Cardiac fibroblast (primary cell): ENCODE measurements at places on chromosomes 13 and 19.

DNA sequence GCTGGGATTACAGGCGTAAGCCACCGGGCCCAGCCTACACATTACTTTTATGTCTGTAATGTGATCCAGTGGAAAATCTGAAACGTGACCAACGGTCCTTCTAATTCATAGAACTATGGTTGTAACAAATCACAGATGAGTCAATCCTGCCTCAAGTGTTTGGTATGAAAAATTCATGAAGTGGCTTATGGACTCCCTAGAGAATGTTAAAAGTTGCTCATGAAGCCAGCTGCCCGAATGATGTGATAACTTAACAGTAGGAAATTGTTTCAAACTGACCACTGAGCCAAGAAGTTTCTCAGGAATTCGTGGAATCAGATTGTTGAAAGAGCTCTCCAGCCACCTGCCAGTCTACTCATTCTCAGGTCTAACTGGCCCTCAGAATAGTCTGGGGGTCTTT, 59.4 kb upstream of the FARP1 start:
- peak; percentile 88 for DNase-seq

- DNase-seq, result no peak
Observed at GRCh38 chr19:4957981-4958380, 10.9 kb upstream of the KDM4B start.

DNA sequence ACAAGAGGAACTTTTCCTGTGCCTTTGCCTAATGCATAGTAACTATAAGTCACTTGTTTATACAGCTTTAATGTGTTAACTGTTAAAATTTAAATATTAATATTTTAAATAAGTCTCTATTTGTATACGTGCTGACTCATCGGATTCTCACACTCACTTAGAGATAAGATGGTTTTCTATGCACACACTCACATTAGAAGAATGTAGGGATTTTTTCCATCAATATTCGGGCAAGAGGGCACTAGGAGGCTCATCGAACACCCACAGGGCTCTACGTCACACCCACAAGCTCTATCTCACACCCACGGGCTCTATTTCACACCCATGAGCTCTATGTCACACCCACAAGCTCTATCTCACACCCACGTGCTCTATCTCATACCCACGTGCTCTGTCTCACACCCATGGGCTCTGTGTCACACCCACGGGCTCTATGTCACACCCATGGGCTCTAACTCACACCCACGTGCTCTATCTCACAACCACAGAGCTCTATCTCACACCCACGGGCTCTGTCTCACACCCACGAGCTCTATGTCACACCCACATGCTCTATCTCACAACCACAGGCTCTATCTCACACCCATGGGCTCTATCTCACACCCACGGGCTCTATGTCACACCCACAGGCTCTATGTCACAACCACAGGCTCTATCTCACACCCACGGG, 73.4 kb downstream of the COL4A2 start:
- peak; percentile 86 for DNase-seq

DNA sequence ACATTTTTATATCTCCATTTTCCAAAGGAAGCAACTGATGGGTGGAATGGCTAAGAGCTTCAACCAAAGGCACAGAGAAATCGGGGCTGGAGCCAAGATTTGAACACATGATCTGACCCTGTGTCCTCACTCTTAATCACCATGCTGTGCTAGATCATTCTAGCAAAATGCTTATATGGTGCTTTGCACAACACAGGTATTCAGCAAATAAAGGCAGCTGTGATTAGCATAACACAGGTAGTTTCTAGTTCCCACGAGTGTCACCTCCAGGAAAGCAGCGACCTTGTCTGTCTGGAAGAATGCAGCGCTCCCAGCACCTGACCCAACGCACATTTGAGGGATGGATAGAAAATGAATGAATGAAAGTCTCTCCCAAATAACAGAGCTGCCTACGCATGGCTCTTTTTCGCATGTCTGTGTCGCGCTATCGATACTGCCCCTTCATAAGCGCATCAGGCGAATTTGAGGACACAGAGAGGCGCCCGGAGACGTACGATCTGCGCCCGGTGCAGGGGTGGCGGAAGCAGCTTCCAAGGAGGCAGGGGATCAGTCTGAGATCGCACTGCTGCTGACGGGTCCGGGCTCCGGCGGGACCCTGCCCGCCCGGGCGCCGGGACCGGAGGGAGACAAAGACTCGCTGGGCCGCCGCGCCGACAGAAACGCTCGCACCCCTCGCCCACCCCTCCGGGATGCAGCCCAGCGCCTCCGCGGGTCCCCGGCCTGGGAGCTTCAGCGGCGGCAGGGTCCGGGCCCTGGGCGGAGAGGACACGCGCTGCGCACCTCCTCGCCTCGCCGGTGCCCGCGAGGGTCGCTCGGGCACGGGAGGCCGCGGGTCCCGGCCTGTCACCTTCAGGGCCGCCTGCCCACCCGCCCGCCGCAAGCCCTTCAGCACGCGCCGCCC, 609 bp downstream of the EPS15L1 start:
- DNase-seq, result peak; percentile 44

DNA sequence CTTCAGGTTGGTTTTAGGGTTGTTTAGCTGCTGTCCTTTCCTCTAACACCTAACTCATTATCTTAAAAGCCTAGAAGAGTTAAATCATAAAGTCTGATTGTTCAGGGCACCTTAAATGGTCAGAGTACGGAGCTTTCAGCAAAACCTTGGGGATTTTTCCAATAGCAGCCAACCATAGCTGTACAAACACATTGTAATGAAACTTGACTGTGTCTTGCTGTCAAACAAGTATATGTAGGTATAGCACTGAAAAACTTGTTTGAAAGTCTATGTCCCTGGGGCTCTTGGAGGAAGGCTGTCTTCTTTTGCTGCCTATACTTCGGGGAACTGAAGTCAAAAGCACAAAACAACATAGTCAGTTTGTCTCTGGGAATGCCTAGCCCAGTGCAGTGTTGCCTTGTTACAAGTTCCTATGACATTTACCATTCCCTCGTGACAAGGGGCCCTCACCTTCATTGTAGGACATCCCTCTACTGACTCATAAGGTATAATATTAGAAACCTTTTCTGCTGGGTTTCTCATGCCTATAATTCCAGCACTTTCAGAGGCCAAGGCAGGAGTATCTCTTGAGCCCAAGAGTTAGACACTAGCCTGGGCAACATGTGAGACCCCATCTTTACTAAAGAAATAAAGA, 474.5 kb upstream of the NBEA start:
- no peak for DNase-seq

DNA sequence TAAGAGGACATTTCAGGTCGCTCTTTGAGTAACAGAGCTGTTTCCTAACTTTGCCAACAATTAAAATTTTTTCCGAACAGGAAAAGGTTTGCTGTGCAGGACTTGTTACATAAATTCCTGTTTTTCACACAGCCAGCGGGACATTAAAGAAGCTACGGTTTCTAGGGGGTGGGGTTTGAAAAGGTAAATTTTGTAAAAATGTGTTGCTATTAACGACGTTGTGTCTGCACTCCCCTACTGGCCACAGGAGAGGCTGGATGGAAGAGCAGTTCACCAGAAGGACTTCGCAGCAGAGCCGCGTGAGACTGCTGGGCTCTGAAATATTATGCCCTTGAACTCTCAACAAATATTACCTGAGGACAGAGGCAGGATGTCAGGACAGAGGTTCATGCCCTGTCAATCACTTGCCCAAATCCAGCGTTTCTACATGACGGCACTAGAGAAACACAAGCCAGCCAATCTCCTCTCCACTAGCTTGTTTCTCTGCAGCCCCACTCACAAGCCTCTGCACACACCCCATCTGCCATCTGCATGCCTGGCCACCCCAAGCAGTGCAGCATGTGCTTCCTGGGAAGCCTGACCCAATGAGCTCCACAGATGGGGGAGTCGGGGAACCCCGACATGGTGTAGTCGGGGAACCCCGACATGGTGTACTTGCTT, 102.0 kb downstream of the FOXO1 start:
- DNase-seq, result no peak

DNA sequence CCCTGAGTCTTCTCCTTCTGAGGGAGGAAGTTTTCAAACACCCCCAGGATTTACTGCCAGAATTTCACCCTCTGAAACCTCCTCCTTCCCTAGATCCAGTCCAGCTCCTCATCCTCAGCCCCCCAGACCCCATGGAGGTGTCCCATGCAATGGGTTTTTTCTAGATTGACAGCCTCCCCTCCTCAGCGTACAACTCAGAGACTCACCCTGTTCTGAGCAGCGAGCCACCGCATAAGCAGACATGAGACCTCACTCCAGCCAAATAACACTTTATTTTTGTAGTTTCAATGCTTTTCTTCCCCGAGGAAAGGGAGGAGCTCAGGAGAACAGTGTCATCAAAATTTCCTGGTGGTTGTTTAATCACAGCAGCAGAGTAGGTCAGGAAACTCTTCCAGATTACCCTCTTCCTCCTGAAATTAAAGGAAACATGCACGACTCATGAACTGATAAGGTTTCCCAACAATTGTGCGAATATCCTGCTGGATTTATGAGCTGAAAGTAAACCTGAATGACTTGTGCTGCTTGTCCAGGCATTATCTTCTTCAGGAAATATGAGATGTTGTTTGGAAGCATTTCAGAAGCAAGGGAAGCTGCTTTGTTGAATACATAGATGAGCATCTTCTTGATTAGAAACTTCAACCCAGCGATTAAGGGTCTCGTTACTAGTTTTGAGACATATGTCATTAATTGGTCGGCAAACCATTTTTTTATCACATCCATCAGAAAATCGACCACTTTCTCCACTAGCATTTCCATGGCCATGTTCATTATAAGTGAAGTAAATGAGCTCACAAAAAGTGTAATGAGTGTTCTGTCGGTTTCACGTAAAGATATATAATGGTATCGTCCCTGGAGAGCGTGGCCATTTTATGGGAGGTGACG, 36.2 kb downstream of the ERICH4 start:
- peak; percentile 2 for DNase-seq

GRCh38 chr19:43624933-43625332, 5.5 kb upstream of the ZNF428 start:
- DNase-seq, result peak; percentile 56

DNA sequence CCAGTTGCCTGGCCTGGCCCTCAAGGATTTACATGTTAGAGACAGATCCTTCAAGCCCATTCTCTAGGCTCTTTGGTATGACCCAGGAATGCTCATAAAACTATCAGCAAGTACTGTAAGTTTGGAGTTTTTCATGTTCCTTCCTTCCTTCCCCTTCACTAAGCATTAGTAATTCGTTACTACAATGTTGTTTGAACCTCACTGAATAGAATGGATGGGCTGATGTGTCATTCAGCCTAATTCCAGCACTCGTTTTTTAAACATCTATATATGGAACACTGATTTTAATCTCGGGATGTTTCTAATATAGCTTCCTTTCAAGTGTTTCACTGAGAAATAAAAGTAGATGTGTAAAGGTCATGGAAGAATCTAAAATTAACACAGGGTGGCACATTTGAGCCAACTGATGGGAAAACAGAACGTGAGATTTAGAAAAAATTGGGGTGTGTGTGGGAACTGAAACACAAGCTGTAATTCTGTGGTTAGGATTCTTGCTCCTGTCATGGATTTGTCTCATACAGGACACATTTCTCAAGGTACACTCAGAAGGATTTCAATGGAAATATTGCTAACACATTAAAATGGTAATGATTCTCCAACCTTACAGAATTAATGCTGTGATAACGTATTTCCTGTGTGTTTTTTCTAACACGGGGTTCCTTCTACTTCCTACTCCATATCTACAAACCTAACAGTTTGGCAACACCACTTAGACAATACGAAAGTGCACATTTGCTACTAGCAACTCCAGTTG, 93.4 kb downstream of the FLT1 start:
- DNase-seq, result peak; percentile 89

GRCh38 chr19:39805104-39805503, 26.4 kb downstream of the LEUTX start:
- DNase-seq, result no peak

DNA sequence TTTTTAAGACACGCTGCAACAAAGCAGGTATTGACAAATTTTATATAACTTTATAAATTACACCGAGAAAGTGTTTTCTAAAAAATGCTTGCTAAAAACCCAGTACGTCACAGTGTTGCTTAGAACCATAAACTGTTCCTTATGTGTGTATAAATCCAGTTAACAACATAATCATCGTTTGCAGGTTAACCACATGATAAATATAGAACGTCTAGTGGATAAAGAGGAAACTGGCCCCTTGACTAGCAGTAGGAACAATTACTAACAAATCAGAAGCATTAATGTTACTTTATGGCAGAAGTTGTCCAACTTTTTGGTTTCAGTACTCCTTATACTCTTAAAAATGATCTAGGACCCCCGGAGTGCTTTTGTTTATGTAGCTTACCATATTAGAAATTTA, 1.2 kb downstream of the BRCA2 start:
- DNase-seq, result no peak

- DNase-seq, result peak; percentile 77
Observed at GRCh38 chr13:79522583-79522982, 41.6 kb downstream of the NDFIP2 start.

GRCh38 chr13:98201984-98202383, 24.9 kb upstream of the RNF113B start:
- DNase-seq, result no peak

GRCh38 chr13:31503626-31504025, 235.7 kb upstream of the RXFP2 start:
- DNase-seq, result no peak

- DNase-seq, result no peak
Observed at GRCh38 chr13:106374631-106375030, 160.8 kb downstream of the EFNB2 start.

- no peak for DNase-seq
Observed at GRCh38 chr13:109778102-109778542, 8.3 kb downstream of the IRS2 start.

- peak; percentile 27 for DNase-seq
Observed at GRCh38 chr13:94431574-94431973, 47.9 kb downstream of the DCT start.

DNA sequence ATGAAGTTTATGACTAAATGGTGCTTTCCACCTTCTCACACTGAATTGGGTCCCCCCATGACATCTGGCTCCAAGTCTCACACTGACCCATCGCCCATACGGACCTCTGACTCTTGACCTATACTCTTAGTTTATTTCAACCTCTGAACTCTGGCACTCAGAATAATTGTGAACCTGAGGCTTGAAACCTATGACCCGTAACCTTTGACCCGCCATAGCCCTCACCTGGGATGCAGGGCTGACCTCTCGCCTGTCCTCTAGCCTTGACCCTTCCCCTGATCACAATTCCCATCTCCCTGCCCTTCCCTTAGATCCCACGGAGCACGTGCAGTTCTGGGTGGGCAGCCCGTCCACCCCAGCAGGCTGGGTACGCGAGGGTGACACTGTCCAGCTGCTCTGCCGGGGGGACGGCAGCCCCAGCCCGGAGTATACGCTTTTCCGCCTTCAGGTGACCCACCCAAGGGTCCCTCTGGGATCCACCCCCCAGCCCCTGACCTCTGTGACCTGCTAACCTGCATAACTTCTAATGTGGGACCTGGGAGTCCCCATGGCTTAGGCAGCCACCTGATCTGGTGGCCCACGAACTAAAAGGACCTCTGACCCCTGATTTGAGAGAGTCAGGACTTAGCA, 5.1 kb downstream of the BCAM start:
- no peak for DNase-seq

GRCh38 chr13:48562296-48563066, 29.6 kb upstream of the RCBTB2 start:
- DNase-seq, result no peak
